Right cardiac atrium (tissue), 5 donors: ENCODE measurements at places on chromosomes 4 and X.

- no peak for DNase-seq
Observed at GRCh38 chrX:32642283-32642682, 569.1 kb downstream of the DMD start.

GRCh38 chrX:39983715-39984114 lies 114.0 kb downstream of the BCOR start:
- no peak for DNase-seq

- no peak for DNase-seq
Observed at GRCh38 chr4:145230726-145231125, 50.3 kb upstream of the OTUD4 start.

DNA sequence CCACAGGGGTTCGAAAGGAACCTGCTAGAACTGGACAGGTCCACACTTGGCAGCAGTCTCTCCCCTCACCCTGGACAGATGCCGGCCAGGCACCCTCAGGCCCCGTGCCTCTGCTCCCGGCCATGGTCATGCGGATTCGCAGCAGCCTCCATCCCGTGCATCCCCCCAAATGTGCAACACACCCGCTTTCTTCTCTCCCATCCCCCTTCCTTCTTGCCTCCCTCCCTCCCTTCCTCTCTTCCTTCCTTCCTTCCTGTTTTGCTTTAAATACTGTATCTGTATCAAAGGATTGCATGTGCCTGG lies 35.0 kb upstream of the HMX1 start:
- DNase-seq = no peak

- no peak for DNase-seq
Observed at GRCh38 chr4:148375584-148375983, 66.6 kb downstream of the NR3C2 start.

DNA sequence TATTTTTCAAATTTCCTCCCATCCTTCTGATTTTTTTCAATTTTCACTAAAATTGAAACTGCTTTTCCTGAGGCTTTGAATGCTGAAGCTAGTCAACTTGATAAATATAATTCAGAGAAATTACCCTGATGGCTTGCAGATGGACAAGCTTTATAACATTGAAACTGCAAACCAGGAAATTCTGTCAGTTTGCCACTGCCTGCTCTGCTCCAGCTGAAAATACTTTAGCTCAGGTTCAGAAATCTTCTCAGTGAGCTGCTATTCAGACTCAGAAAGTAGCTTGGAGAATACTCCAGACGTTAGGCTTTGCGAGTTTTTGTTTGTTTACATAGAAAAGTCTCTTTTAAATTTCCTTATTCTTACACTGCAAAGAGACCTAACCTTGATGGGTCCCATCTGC lies 1574.7 kb downstream of the STIM2 start:
- DNase-seq = no peak

GRCh38 chr4:134883831-134884449 lies 682.4 kb upstream of the PABPC4L start:
- DNase-seq = no peak

- no peak for DNase-seq
Observed at GRCh38 chr4:40656201-40656863, 26.7 kb upstream of the RBM47 start.

DNA sequence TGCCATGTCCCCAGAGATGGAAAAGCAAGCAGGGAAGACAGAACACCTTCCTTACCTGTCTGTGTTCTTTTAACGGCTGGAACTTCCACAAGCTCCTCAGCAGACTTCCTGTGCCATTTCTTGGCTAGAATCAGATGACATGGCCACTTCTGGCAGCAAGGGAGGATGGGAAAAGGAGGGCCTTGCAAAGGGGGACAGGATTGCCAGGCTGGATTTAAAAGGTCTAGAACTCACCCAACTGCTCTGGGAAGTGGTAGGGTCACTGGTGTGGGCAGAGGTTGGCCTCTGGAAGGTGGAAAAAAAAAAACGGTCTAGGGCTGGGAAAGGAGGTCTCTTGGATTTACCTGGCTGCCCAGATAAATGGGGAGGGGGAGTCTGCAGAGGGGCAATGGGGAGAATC lies 1.6 kb upstream of the USP11 start:
- no peak for DNase-seq

GRCh38 chr4:106773076-106773905 lies 262.8 kb downstream of the DKK2 start:
- no peak for DNase-seq

DNA sequence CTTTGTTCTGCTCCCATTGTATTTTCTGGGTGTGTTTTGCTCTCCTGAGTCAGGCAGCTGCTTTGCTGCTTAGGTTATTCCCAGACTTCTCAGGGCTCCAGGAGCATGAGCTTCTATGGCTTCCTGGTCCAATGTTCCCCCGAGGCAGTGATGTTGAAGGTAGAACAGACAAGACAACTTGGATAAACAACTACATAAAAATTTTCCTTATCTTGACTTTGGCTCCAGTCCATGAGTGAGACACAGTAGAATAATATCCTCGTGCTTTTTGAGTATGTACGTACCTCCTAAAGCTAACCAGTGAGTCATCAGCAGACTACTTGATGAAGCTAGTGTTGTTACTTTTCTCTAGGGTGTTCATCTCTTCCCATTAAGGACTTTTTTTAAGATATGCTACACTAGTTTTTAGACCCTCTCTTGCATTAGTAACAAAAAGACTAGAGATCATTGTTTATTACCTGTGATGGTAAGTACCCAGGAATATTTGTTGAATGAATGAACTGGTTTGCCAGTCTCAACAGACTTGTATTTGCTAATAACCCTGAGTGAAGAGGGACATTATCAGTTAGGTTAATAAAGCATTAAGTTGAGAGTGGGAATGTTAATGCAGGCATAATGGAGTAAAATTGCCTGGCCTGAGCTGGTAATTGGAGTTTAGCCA lies 131.9 kb downstream of the FHIP1A start:
- no peak for DNase-seq

GRCh38 chrX:123447506-123447905 lies 263.4 kb downstream of the GRIA3 start:
- no peak for DNase-seq

DNA sequence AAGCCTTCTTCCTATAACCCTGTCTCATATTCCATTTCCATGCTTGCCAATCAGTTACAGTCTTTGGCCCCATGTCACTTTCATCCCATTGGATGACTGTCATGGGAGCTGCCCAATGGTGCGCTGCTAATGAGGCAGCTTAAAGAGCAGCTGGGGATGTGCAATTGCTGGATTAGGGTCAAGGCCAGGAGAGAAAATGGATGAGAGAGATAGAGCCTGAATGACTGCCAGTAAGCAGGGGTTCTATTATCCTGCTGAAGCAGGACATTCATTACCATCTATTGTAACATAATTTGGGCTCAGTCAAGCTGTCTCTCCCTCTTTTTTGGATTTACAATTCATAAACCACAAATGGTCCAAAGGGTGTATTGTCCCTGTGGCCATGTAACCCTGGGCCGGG lies 909.0 kb downstream of the CENPC start:
- DNase-seq = no peak

DNA sequence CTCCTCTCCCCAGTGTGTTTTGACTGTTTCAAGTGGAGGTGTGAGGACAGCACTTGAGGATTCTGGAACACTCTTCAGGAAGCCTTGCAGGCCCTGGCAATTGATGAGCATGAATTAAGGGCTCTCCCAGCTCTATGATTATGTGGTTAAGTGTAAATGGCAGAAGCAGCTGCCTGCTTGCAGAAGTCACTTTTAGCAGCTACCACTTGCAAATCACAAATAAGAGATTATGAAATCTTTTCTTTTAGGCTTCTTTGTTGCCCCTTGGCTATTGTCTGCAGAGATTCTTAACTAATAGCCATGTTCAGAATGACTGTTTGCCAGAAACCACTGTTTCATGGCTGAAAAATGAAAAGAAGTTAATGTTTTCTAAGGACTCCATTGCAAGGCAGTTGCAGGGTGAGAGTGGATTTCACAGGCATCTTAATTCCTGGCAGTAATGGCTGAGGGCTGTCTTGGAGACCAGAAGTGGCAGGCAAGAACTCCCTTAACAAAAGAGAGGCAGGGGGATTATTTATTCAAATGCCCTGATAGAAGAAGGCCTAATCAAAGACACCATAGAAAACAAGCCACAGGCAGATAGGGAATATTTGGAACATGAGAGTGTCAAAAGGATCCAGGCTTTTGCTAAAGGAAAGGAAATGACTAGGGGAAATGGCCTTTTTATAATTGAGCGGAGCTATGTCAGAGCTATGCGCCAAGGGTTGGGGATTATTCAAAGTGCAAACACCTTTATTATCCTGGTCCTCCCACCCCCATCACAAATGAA lies 8.3 kb upstream of the HOPX start:
- DNase-seq = no peak

DNA sequence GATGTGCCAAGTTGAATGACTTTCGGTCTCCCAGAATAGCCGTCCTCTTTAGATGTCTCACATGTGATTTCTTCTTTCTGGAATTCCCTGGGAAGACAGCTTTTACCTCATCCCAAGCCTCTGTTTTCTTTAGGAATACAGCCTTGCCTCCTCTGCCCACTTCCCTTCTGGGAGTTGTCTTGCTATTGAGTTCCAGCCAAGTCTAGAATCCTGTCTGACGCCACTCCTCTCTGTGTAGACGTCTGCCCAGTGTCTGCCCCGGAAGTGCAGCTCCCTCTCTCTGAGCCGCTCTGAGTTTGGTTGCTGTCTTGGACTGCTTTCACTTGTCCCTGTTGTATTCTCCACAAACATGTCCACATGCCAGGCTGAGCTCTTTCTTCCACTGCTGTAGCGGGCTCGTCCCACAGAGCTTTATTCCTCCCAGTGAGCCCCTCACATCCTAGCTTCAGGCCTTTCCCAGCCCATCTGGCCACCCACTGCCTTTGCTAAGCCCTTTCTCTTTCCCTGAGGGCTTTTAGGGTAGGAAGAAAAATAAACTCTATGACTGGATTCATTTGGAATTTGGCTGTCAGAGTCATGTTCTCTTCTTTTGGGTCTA lies 9.0 kb upstream of the IGFBP7 start:
- DNase-seq = peak; percentile 77

DNA sequence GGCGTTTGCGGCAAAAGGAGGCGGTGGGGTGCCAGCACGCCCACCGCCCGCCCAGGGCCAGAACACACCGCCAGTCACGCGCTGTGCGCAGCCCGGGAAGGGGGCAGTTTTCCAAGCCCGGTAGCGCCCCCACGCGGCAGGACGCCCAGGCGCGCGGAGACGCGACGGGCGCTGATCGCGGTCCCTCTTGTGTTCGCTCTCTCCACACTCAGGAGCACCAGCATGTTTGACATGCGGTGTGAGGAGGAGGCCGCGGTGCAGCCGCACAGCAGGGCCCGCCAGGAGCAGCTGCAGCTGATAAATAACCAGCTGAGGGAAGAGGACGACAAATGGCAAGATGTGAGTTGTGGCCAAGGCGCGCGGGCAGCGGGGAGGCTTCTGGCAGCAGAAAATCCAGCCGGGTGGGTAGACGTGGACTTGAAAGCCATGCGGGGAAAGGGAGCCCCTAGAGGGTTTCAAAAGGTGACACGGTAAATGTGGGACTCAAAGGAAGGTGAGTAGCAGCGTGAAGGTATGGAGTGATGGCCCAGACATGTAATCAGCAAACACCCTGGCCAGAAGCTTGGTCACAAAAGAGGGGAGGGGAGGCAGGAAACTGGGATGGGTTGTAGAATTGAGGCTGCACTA lies 104.1 kb downstream of the PHOX2B start:
- DNase-seq = peak; percentile 75

DNA sequence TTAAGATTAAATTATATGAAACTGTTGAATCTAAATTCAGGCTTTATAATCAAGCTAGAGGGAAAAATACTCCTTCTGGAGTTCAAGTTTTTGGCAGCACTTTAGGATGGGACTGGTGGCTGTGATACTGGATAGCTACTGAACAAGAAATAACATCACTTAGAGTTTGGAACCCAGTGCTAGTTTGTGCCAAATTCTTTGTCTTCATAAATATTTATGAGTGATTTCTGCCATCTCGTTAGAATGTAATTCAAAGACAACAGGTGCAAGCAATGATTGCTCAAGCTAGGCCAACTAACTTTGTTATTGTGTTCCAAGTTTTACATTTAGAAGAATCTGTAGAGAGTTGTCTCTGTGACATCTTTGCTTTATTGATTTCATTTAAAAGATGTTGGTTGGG lies 417.9 kb downstream of the FAT4 start:
- DNase-seq = no peak

DNA sequence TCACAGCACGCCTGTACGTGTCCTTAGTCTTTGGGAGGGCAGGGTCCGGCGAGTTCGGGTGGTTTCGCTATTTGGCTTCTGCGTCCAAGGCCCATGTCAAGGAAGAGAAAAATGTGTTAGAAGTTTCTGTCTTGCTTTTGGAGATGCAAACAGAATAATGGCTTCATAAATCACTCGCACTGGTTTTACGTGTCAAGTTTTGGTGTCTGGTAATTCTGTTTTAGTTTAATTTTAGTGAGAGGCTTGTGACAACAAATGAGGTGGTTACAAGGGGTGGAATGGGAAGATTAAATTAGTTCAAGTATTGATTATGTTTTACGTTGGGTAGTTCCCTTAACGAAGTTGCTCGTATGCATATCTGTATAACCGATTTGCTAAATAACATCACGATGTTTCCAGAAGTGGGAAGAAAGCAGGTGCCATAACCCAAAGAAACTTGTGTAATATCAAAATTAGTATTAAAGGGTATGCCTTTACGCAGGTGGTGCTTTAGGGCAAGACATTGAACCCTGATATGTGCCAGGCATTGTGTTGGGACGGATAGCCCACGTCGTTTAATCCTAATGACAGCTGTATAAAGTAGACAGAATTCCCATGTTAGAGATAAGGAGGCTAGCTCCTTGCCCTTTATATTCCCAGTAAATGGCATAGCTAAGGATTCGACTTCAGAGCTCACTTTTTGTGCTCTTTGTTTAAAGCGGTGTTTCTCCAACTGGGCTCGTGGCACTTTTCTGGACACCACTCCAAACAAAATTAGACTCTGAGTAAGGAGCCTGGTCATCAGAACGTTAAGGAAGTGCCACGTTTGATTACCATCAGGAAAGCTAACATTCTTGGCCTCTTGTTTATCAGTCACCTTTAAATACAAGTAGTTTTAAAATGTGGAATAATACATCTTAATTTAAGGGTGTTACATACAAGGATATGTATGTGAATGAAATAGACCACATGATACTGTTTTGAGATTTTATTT lies 843 bp downstream of the RPL34 start:
- no peak for DNase-seq

- DNase-seq = no peak
Observed at GRCh38 chrX:119087121-119087520, 14.3 kb downstream of the CT47C1 start.

- DNase-seq = peak; percentile 66
Observed at GRCh38 chr4:128155231-128155855, 94.2 kb downstream of the LARP1B start.

DNA sequence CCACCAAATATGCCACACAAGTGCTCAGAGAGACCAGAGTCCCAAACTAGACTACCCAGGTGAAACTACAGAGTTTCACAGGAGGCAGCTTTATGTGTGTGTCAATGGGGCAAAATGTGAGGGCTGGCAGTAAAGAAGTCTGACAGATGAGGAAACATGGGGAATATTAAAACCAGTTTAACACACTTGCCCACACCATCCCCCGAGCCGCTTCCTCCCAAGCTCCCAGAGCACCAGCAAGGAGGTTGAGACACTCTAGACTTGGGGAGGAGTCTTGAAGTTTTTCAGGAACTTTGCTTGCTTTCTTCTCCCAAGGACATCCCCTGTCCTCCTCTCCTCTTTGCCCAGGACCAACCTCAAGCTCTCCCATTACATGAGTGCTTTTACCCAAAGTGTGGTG lies 94.7 kb upstream of the SPRY1 start:
- DNase-seq = no peak
